ENCODE measurements at places on chromosomes 6 and 20.

GRCh38 chr6:27007020-27007419 lies 240.5 kb upstream of the PRSS16 start:
- DNase-seq = no peak

DNA sequence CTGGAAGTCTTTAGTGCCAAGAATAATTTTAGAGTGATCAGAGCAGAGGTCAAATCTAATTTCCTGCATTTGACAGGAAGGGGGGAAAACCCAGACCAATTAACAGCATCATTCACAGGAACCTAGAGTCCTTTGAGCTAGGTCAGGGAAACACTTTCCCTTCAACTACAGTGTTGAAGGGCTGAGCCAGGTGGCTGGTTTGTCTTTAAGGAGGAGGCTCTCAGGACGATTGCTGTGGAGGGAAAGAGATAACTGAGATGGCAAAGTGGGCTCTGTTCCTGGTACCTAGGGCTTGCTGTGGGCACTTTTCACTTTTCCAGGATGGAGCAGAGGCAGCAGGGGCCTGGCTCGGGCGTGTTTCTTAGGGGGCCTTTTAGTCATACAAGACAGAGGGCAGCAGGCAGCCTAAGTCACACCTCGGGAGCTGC lies 111.9 kb downstream of the SCML4 start:
- DNase-seq = no peak

- no peak for DNase-seq
Observed at GRCh38 chr6:56650191-56650590, 7.5 kb upstream of the DST start.

- DNase-seq = no peak
Observed at GRCh38 chr6:144181639-144182038, 31.3 kb downstream of the STX11 start.

- no peak for DNase-seq
Observed at GRCh38 chr6:6688283-6688682, 99.8 kb downstream of the LY86 start.

- DNase-seq = no peak
Observed at GRCh38 chr6:44635486-44635885, 248.0 kb downstream of the CDC5L start.

DNA sequence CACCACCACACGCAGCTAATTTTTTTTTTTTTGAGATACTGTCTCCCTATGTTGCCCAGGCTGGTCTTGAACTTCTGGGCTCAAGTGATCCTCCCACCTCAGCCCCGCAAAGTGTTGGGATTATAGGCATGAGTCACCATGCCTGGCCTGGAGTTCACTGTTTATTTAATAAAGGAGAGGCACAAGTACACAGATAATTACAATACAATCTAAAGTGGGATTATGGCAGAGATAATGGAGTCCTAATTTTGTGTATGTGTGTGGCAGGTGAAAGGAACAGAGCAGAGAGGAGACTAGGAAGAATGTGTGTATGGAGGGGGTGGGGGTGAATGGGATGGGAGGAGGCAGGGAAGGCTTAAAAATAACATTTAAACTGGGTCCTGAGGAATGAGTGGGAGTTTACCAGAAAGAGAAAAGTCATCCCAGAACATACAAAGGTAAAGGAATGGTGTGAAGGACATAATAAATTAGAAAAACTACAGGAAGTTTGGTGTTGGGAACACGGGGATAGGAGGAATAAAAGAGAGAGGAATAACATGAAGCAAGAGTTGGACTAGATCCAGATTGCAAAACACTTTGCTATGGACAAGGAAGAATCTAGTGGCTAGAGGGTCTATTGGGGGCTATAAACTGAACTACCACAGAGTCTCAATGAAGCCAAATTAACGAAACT lies 4.4 kb downstream of the NCOA5 start:
- DNase-seq = no peak

DNA sequence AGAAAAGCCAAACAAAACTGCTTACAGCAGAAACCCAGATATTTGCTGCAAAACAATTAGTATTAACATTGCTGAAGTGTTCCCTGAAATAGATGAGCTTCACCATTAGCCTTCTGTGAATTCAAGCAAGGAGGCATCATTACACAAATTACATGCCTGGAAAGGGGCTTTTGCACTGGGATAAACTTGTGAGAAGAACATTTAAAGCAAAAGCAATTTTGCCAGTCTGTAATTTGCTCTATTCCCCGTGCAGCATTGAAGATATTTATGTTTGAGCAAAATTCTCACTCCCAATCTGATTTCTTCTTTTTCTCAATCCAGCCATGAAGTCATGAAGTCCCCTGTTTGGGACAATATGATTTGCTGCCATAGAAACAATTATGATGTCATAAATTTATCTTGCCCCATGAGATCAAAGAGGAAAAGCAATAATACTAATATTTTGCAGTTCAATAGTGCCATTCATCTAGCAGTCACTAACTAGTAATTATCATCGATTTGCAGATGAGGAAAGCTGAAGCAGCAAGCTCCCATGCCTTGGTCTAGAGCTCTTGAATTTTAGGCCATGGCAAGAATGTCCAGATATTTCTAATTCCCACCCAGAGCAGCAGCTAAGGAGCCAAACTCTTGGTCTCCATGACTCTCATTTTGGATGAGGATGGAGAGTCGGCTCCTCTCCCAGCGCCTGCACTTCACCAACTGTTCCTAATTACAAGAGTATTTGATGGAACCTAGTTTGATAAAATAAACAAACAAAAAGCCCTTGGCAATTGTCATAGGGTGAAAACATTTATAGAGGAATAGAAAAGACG lies 49.5 kb upstream of the CCN6 start:
- no peak for DNase-seq

DNA sequence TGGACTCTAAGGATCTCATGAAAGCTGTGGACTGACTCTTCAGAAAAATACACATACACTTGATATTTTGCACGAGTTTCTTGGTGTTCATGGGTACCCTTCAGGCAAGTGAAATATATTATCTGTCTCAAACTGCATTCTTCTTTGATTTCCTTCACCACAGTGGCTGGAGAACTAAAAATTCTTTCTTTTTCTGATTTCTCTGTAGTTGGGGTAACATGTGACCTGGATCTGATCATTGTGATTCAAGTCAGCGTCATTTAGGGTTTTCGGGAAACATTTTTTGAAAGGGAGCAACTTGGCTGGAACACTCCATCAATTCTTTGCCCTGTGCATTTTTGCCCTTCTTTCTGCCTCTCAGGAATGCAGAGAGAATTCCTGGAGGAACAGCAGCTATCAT lies 205.8 kb downstream of the OR2B2 start:
- no peak for DNase-seq

DNA sequence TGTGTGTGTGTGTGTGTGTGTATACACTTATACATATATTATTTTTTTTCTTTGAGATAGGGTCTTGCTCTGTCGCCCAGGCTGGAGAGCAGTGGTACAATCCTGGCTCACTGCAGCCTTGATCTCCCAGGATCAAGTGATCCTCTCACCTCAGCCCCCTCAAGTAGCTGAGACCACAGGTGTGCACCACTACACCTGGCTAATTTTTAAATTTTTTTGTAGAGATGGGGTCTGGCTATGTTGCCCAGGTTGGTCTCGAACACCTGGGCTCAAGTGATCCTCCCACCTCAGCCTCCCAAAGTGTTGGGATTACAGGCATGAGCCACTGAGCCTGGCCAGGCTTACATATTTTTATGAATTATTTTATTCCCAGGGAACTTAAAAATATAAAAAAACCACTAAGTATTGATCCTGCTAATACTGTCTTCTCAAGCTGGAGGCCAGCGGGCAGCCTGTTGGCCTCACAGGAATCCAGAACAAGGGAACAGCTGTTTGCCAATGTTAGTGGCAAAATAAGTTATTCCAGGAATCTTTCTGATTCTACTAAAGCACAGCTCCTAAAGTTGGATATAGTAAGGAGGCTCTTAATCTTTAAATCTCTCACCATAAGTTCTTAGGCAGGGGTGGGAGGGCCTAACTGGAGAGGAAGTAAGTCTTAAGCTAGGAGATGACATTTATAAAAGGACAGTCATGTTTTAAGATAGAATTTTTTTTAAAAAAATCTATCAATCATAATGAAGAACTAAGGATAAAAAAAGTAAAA lies 135.5 kb upstream of the NUP153 start:
- no peak for DNase-seq

GRCh38 chr6:148367411-148368024 lies 24.9 kb downstream of the SASH1 start:
- DNase-seq = no peak

DNA sequence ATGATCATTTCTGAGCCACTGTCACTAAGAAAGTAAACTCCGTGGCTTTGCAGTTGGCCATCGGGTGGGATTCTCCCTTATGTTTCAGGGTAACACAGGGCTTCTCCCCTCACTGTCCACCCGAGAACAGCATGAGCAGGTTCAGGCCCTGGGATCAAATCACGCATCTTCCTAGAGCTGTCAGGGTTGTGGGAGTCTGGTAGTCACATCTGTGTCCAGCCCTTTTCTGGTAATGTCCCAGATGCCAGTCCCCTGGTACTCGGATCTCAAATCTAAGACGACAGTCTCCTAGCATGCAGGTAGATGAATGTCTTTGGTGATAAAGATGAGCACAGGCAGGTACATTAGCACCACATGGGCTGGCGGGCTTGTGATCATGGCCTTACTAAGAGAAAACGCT lies 4.8 kb downstream of the PXDC1 start:
- no peak for DNase-seq

- DNase-seq = no peak
Observed at GRCh38 chr6:11094941-11095340, 1.3 kb downstream of the SMIM13 start.

DNA sequence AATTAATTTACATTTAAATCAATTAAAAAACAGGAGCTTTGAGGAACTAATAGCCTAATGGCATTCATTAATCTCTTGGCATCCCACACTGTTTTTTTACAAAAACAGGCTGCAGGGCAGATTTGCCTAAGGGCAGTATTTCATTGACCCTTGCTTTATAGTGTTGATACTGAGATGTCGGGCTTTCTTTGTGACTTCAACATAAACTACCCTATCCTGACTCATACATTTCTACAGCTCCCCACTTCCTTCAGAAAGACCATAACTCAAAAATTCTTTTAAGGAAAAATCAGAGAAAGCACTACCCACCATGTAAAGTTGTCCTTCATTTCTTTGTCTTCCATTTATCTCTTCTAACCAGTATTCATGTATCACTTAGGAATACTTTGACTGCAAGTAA lies 92.2 kb upstream of the NT5E start:
- no peak for DNase-seq

DNA sequence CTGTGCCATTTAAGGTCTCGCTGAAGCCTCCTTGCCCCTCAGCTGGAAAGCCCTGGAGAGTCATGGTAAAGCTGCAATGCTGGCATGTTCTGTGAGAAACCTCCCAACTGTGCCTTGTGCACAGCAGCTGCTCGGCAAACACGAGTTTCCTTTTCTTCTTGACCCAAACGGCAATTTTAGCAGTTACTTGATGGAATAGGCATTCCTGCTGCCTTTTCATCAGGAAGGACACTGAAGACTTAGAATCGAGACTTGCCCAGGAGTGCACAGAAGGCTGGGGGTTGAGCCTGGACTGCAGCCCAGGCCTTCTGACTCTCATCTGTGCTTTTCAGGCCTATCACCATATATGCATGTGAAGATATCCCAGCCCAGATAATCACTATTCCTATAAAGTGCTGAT lies 28.7 kb upstream of the CLDN20 start:
- no peak for DNase-seq

DNA sequence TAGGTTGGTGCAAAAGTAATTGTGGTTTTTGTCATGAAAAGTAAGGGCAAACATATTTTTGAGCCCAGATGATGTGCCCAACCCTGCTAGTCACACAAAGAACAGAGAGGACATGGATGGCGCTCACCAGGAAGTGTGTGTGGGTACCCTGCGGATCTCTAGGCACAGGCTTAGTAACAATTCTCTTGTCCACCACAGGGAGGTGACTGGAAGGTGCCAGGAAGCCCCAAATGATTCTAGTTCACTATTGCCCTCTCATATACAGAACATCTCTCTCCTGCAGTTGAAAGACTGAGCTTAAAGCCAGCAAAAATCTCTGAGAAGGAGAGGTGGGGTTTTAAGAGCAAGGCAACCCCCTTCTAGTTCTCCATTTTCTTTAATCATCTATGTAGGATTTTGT lies 272.1 kb upstream of the TAB2 start:
- DNase-seq = no peak

GRCh38 chr20:23612396-23612795 lies 6.7 kb upstream of the CST9 start:
- DNase-seq = no peak

DNA sequence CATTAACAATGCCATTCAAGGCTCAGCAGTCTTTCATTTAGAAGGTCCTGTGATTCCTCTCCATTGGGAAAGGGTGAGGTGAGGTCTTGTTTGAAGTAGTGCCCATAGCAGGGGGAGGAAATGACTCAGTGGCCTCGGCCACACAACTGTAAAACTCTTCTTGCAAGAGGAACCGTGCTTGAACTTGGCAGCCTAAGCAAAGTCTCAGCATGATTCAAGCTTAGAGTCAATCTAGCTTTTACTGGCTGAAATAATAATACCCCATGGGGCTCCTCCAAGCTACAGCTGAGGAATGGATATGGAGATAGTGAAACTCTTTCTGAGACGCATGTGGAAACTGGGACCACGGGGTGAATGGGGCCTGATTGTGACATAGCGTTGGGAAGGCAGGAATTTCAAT lies 428.2 kb downstream of the BMP2 start:
- DNase-seq = no peak

DNA sequence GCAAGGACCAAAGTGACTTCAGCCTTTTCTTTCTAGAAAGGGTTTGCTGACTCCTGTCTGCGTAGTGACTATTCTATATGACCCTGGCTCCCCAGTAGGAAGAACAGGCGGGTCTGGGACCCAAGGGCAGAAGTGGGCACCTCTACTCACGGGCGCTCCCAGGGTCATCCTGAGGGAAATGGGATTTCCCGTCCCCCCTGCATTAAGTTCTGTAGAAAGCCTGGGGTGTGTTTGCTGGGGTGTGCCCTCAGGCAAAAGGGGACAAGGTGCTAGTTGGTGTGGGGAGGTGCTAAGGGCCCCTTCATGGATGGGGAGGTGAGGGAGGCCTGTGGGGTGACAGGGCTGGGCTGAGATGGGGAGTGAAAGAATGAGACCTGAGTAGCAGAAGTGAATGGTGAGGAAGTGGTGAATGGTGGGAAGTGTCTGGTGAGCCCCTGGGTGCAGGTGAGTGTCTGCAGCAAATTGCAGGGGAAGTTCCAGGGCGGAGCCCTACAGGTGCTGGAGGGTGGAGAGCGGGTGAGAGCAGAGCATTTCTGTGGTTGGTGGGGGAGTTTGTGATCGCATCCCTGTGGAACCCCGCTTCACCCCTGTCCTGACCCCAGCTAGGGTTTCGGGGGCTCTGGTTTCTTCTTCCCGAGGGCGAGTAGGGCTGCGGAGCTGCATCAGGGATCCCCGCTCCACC lies 21.1 kb downstream of the RAET1L start:
- DNase-seq = no peak

- DNase-seq = no peak
Observed at GRCh38 chr6:4210629-4211419, 75.4 kb upstream of the ECI2 start.

Data from stimulated activated CD4-positive, alpha-beta T cell treated with anti-CD3 and anti-CD28 coated beads, Interleukin-15, amount 100 ng/mL, for 1 hour (primary cell).